ENCODE measurements at places on chromosomes 12 and 14. TPM values are rescaled to one million over a fixed set of nuclear protein-coding genes. Genes with fewer than 3 reads are reported as not detected.

TAS2R43 gene
- not detected for total RNA-seq

IAPP gene
- not detected for total RNA-seq

DAO gene
- not detected for total RNA-seq

EID3 gene
- 1.7 TPM for total RNA-seq

REP15 gene
- total RNA-seq = 3.5 TPM

SIRT4 gene
- 2.8 TPM for total RNA-seq

CELA1 gene
- total RNA-seq = not detected

DPPA3 gene
- total RNA-seq = not detected

TEDC1 gene
- 5.9 TPM for total RNA-seq

CACNA1C gene
- total RNA-seq = 99.2 TPM

DNA sequence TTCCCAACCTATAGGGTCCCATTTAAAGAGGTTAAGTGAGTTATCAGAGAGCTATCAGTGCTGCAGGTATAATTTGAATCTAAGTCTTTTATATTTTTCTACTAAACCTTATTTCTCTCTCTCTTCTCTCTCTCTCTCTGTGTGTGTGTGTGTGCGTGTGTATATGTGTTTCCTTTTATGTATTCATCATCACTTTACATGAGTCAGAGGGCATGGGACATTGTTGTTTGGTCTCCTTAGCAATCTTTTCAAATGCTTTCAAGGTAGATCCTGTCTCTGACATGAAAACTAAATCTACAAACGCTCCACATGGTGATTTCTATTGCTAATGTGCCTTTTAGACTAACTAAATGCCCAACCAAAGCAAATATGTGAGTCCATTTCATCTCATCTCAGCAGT is 459.7 kb downstream of the BTG1 start:
- no peak for DNase-seq

DNA sequence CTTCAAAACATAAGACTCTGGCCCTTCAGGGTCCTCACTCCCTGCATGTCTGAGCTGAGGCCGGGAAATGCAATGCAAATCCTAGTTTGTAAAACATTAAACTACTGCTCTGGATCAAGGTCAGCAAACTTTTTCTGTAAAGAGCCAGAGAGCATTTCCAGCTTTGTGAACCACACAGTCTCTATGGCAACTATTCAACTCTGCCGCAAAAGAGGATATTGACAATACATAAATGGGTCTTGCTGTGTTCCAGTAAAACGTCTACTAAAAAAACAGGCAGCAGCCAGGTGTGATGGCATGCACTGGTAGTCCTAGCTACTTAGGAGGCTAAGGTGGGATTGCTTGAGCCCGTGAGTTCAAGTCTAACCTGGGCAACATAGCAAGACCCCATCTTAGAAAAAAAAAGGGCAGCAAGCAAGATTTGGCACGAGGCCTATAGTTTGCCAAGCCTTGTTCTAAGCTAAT is 22.3 kb downstream of the DDX24 start:
- DNase-seq = no peak

DNA sequence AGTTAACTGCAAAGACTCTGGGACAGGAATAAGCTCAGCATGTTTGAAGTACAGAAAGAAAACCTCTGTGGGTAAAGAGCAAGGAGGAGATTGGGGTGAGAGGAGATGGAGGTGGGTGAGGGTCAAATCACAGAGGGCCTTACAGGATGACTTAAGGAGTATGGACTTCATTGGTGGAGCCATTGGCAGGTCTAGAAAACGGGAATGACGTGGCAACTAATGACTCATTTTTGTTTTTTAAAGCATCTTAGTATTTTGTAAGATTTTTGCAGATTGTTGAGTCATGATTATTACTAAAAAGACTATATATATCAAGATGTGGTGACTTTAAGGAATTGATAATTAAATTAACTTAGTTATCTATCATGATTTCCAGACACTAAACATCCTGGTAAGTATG is 18.5 kb downstream of the UTP20 start:
- no peak for DNase-seq

- DNase-seq = no peak
These were observed 2.7 kb downstream of the PITPNM2 start for GRCh38 chr12:123148223-123148622.

- DNase-seq = no peak
These were observed 146.6 kb downstream of the ITPR2 start for GRCh38 chr12:26686408-26686807.

DNA sequence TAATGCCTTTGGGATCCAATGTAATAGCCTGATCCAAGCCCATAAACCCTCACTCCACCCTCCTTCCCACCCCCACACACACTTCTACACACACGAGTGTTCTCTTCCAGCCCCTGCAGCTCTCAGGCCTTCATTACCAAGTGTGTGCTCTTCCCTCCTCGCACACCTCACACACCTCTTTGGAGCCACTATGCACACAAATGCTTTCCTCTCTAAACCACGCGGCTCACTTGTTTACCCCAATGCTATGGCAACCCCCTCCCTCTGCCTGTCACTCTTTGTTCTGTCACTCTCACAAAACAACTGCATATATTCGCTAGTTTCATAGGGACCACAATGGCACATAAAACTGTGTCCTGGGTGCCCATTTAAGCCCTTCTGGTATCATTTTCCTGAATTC is 35.1 kb downstream of the PPP2R5E start:
- DNase-seq = no peak

DNA sequence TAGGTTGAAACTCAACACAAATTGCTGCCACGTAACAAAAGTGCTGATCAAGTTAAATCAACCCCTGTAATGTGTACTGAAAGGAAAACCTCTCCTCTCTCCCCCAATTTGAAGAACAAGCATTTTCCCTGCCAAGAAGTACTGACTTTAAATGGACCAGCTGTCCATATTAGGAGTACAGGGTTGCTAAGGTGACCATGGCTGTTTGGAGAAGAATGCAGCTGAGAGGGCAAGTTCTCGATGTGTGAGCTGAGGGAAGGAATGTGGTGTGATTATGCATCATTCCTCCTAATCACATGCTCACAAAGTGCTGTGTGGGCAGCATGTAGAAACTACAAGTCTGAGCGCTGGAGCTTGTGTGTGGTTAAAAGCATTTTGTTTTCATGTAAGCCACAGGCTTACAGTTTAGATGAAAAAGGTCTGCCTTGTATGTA is 50.9 kb upstream of the CCT2 start:
- peak; percentile 43 for DNase-seq

DNA sequence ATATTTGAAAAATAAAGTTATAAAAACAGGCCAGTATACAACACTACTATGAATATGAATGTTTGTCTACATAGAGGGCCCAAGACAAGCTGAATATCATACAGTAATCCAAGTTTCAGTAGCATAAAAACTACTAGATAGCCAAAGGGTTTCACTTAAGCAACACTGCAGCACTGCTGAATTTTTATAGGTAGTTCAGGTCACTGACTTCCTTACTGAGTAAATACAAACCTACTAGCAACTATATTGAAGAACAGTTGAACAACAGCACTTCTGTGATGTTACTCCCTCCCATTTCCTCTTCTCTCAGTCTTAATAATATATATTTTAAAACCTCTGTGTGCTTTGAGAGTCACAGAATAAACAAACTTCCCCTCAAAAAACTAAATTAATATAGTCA is 42.7 kb downstream of the GTF2A1 start:
- no peak for DNase-seq

DNA sequence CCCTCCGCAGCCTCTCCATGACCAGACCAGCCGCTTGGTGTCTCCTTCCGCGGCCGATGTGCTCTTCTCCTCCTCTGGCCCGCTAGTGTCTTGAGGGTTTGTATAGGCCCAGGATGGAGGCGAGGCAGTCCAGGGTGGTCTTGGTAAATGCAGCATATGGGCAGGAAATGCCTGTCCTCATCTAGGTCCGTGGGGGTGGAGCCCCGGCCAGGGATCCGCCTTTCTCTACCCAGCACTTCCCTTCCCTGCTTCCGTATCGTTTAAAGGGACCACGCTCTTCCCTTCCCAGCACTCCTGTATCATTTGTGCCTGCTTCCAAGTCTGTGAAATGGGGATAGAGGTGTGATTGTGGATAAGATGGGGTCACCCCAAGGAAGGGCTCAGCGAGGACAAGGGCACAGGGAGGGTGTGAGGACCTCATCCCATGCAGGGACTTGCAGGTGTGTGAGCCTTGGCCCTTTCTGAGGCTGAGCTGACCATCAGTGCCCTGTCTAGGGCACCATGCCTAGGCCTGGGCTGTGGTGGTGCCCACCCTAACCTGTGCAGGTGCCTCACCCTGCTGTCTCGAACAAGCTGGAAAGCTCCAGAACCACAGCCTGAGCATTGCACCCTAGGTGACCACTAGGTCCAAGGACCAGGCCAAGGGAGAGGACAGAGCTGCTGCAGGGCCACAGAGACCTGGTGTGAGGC is 326.8 kb upstream of the RTL1 start:
- DNase-seq = no peak

DNA sequence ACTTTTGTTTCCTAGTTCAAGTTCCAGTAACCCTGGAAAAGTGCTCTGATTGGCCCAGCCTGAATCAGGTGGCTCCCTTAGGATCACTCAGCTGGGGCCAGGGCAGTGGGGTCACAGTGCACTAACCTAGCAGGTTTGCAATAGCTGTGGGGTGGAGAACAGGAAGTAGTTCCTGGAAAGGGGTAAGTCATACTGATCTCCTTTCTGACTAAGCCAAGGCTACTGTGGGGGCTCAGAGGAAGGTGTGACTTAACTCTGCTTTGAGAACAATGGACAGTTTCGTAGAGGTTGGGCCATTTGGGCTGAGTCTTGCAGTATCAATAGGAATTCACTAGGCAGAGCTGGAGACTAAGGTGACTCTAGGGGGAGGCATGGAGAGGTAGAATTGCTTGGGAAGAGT is 89.4 kb downstream of the KIF26A start:
- no peak for DNase-seq

DNA sequence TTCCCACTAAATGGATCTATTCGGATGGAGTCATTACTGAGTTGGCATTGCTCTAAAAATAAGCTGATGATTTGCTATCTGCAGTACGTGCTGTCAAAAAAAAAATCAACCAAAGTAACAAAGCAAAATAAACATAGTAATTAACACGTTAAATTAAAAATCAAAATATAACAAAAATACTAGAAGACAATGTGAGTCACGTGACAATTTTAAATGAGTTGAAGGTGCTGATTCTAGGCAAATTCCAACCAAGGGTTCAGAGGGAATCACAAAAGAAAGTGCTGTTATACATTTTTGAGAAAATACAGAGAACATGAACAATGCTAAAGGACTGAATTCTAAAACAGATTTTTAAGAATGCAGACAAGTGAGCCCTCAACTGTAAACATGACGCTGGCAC is 45.2 kb upstream of the IFNG-AS1 start:
- no peak for DNase-seq

- DNase-seq = no peak
These were observed 700 bp downstream of the CNIH1 start for GRCh38 chr14:54440476-54440872.

- peak; percentile 35 for DNase-seq
These were observed 280.2 kb upstream of the PWP1 start for GRCh38 chr12:107405436-107405835.

GRCh38 chr12:89038831-89039512 is 313.3 kb downstream of the DUSP6 start:
- no peak for DNase-seq

GRCh38 chr12:49832836-49833421 is 4.7 kb upstream of the NCKAP5L start:
- no peak for DNase-seq

DNA sequence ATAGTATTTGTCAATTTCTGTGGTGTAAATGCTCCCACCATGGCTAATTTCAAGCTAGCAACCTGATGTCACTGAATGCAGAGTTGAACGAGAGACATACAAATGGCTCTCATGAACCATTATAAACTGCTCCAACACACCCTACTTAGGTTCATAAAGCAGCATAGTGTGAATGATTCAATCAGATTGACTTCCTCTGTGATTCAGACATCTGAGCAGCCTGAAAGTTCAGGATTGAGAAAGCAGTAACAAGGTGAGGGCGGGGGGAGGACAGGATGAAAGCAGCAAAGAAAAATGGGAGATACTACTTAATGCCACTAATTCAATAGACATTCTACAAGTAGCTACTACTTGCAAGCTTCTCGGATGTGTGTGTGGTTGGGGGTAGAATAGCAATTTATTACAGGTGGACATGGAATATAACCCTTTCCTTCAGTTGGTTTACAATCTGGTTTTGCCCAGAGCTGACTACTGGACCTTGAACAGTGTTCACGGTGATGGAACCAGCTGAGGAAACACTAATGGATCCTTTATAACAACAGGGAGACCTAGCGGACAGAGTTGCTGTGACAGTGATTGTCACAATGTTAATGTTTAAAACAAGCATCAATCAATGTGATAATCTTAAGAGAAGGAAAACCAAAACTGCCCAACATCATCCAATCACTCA is 52.5 kb upstream of the PELI2 start:
- no peak for DNase-seq

DNA sequence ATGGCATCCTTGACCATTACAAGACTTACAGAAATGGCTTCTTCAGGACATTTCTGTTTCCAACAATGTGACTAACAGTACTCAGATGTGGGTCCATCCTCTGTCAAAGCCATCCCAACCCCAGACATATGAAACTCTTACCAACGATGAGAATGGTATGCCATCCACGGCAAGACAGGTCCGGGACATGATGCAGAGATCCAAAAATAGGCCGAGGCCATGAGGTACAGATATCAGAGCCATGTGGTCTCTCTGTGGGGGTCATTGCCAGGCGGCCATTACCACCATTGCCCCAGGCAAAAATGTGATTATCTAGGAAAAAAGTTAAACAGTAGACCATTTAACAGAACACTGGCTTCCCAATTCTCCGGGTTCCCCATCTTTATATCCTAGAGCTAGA is 27.5 kb downstream of the ZC2HC1C start:
- no peak for DNase-seq

DNA sequence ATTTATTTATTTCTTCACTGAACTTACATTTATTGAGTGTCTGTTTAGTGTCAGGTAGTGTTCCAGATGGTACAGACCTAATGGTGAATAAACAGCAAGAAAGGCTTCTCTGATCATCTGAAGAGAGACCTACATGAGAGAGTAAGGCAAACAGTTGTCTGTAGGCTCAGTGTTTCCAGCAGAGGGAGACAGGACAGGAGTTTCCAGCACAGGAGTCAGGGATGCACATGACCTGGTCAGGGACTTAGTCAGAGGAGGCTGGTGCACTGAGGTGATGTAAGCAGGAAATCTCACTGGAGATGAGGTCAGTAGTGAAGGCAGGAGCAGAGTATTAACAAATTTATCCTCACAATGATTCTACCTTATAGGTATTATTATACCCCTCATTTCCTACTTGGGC is 233.2 kb downstream of the MDGA2 start:
- no peak for DNase-seq

GRCh38 chr14:81235096-81235495 is 14.3 kb upstream of the GTF2A1 start:
- no peak for DNase-seq

- no peak for DNase-seq
These were observed 19.8 kb upstream of the MAP1LC3B2 start for GRCh38 chr12:116539361-116539771.

DNA sequence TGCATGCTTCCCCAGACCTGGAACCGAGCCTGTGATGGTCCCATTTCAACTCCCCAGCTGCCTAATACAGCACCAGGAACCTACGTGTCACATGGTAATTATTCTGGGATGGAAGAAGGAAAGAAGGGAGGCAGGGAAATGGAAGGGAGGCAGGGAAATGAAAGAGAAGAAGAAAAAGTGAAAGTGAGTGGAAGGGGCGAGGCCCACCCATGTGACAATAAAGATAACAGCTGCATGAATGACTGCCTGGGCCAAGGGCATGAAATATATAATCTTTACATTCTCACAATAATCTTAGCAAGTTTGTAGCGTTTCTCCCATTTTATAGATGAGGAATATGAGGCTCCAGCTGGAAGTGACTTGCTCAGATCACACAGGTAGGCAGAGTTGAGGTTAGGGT is 245.0 kb upstream of the PWP1 start:
- DNase-seq = no peak

- no peak for DNase-seq
These were observed 191.6 kb upstream of the NUDT4 start for GRCh38 chr12:93186131-93186530.

Measured in left cardiac atrium (tissue), 4 donors.